SJSA1 (cell line): ENCODE measurements at places on chromosomes 12 and 14.

DNA sequence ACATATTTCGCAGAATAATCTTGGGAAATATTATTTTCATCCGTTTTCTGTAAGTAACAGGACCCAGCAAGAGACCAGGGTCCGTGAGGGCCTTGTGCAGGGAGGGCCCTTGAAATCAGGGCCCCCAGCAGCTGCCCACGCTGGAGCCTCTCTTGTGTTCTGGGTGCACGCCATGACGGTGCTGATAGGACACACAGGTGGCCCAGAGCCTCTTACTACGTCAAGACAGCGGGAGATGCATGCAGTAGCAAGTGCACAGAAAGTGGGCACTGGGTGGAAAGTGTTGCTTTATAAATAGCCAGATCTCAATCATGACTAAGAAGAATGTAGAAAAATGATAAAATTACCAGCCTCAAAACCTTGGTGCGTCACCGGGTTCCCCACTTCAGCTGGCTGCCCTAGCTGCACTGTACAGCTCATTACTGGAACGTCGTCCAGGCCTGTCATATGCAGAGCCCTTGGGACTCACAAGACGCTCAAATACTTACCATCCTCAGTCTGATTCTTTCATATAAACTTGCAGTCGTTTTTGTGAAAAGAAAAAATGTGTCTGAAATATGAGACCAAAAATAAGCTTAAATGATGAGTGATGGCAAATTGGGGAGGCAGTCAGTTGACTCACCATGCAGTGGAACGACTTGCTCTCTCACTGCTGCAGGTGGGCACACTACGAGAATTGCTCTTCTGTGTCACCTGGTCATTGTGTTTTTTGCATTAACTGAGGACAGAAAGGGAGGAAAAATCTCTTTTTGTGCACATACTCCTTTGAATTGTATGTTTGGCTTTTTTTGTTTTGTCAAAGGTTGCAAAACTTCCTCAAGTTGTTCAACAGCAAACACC is 68.2 kb downstream of the DDX51 start:
- no peak for DNase-seq

DNA sequence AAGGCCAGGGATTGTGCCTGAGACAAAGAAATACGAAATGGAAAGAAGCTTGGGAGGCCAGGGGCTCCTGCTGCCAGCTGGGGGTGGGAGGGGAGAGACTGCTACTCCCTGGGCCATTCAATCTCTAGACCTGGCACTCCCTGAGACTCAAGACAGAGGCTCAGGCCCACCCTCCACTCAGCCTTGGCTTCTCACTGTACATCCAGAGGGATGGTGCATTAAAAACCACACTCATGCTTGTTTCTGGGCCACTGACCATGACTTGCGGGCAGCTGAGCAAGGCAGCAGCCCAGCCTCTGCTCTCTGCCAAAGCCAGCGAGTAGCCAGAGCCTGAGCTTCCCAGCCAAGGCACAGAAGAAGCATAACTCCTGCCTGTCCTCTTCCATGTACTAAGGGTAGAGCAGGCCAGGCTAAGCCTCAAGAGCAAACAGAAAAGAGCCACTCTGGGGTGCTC is 41.5 kb downstream of the PITPNM2 start:
- no peak for DNase-seq

DNA sequence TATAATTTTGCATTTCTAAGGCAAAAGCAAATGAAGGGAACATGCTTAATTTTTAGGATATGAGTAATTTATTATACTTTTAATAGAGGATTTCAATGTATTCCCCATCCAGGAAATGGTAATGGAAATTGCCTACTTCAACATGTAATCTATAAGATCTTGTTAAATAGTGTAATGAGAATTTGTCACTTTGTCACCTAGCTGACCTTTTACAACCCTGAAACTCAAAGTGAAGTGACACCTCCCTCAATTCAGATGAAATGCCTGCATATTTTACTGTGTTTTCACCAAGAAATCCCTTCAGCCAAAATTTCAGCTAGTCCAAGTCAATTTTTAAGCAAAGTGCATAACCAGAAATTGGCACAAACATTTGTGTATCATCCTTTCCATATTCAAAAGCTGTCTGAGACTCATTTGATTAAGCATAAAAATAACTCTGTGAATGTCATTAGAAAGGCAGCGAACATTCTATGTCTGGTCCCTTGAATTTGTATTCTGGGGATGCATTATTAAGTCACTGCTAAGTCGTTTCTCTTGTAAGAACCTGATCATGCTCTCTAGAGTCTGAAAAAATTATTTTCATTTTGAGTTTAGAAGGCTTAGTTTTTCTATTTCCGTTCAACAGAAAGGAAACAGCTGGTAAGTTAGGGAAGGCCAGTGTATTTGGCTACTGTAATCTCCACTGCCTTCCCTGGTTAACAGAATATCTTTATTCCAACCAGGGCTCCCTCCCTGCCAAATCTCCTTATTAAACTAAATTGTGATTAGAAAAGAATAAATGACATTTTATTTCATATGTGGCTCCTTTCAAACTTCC is 100.8 kb downstream of the IGF1 start:
- DNase-seq = no peak

DNA sequence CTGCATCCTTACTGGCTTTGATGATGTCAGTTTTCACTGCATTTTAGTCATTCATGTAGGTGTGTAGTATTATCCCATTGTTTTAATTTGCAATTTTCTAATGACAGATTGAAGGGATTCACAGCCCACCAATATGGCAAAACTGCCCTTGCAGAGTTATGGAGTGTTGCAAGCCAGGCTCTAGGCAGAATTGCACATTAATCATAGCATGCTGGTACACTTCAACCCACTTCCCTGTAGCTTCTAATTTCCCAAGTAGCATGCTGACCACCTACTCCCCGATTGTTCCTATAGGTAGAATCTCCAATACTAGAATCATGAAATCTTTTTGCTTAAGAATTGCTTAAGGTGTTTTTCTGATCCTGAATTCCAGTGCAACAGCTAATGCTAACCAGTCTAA is 5.2 kb upstream of the RNASE6 start:
- DNase-seq = no peak

DNA sequence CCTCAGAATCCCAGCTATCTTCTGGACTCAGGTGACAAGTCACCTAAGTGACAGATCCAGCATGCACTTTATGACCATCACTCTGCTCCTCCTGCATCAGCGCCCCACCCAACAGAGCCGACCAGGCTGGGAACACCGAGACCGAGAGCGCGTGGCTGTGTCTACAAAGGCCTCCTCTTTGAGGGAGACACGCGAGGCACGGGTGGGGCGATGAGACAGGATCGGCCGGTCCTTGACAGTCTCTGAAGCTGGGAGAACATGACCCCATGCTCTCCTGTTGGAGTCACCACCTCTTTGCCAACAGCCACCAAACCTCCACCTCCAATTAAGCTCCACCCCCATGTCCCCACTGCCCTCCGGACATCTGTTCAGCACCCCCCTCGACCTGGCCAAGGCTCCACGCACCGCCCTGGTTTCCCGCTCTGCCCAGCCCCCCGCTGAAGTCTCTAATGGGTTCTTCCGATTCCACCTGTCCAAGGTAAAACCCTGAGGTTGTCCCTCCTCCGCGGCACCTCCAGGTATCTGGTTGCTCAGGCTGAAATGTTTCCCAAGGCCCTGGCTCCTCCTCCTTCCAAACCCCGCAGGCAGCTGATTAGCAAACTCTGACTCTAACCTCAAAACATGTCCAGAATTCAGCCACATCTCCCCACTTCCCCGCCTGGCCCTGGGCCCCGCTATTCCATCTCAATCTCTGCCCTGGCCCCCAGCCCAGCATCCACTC is 31.5 kb downstream of the HSP90AA1 start:
- no peak for DNase-seq

DNA sequence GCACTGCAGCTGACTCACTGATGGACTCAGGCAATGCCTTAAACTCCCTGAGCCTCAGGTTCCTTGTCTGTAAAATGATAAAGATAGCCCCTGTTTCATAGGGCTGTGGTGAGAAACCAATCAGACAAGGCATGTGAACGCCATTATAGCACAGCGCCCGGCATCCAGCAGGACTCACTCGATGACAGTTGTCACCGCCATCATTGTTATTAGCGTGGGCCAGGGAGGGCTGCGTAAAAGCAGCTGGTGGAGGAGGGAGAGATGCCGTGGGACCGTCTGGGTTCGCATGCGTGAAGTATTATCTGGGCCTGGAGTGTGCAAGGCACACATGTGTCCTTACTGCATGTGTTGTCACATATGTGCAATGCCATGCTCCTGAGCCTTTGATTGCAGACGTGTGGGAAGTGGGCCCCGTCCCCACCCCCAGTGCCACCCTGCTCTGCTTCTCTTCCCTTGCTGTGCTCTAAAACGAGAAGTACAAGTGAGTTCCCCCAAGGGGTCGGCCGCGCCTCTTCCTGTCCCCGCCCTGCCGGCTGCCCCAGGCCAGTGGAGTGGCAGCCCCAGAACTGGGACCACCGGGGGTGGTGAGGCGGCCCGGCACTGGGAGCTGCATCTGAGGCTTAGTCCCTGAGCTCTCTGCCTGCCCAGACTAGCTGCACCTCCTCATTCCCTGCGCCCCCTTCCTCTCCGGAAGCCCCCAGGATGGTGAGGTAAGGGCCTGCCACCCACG is at the start of gene PTPN6:
TSS of gene PTPN6 (plus strand) at position 546 of the 730 bp plus-strand sequence. CDS start at position 703, 157 bp downstream.
- DNase-seq = no peak

DNA sequence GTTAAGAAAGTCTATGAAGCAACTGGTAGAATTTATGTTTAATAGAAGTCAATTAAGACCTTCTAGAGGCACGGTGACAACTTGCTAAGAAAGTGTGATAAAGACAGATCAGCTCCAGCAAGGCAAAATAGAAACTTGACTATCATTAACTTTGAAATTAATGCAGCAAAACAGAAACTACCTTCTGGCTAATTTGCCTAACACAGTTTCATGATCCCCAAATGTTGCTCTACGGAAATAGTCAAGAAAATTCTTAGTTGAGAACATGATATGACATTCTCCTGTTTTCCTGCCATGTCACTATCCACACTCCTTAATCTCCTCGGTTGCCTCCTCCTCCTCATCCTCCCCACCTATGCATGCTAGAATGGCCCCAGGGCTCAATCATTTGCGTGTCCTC is 4.2 kb downstream of the DENND5B start:
- DNase-seq = no peak

- no peak for DNase-seq
These were observed 32.2 kb downstream of the SH2B3 start for GRCh38 chr12:111437816-111438454.

GRCh38 chr12:46518729-46519128 is 146.2 kb upstream of the SLC38A2 start:
- no peak for DNase-seq

GRCh38 chr12:46454981-46455380 is 82.4 kb upstream of the SLC38A2 start:
- DNase-seq = no peak

DNA sequence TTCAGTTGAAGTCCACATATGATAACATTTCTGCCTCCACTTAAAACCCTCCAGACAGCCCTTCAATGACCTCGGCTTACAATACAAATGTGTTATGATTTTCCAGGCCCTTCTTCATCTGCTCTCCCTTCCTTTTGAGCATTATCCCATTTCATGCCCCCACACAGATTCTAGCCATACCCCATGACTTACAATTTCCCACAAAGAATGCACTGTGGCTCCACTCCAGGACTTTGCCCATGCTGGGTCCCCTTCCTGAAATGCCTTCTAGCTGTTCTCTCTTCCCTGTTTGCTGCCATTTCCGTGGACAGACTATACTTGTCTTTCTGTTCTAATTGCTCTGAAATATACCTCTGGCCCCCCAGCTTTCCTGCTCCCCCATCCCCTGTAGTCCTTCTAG is 963.2 kb downstream of the DIO2 start:
- DNase-seq = no peak

DNA sequence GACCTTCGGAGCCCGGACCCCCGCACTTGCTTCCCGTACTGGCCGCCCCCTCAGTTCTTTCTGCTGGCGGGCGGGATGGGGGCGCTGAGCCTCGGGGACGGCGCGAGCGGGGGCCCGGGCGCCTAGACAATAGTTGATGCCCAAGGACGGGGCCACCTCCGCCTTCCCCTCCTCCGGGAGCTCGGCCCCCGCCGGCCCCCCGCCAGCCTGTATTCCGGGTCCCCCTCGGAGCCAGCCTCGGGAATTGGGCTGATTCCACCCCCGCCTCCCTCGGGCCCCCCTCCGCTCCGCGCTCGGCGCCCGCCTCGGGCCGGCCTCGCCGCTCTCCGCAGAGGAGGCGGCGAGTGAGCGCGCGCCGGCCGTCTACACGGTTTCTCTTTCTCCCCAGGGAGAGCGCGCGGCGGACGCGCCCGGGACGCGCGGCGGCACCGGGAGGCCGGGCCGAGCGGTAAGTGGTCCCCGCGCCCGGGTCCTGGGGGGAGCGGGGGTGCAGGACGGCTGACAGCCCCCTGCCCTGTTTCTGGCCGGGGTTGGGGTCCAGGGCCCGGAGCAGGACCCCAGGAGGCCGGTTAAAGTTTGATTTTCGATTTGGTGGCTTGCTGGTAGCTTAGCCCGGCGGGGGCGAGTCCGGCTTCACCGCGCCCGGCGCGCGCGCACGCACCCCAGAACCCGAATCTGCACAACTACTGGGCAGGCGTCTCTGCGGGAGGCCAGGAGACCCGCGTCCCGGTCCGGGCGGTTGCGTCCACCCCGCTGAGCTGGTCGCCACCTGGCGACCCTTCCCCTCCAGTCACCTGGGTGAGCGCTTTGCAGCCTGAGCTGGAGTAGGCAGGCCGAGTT is 413.7 kb downstream of the PCNX1 start:
- peak; percentile 74 for DNase-seq

- no peak for DNase-seq
These were observed 56.4 kb downstream of the RASSF9 start for GRCh38 chr12:85779768-85780167.

- DNase-seq = peak; percentile 78
These were observed 22.3 kb downstream of the SYT1 start for GRCh38 chr12:78886719-78887407.

GRCh38 chr14:91373591-91374254 is 43.9 kb downstream of the CCDC88C start:
- DNase-seq = no peak

DNA sequence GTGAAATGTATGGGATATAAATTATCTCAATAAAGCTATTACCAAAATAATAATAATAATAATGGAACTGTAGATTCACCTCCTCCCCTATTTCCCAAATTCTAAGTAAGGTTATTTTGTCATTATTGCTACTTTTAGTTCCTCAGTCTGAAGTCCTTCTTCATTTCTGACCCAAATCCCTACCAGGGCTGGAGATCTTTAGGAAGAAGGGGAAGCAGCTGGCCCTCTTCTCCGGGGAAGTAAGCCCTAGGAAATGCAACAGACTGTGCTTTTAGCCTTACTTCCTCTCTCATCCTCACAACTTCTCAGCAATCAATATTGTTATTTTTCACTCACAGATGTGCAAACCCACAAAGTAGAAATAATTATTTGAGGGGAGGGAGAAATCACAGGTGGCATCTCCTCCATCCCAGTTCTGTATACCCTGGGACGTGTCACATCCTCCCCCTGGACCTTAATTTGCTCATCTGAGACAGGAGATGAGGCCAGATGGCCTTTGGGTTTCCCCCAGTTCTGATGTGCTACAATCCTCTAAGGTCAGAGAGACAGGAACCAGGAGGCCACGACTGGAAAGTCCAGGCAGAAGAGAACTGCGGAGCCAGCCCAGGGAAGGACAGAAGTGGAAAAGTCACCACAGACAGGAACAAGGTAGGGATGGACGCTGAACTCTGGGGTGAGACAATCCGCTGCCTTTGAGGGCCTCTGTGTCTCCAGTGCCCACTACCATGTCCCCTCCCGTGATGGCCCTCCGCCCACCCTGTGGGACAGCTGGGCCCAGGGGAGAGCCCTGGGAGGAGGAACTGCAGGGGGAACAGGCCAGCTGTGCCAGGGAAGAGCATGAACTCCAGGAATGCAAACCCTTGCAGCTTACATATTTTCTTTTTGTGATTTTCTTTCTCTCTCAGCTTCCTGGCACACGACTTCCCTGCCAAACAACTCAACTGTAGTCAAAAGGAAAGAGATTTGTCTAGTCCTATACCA is 10.6 kb upstream of the TNFRSF1A start:
- DNase-seq = no peak
